ENCODE measurements at places on chromosomes 6 and 20. TPM values are rescaled to one million over a fixed set of nuclear protein-coding genes. Genes with fewer than 3 reads are reported as not detected.

Gene MROH8
- 0.13 TPM for total RNA-seq

Gene CGA
- total RNA-seq, result not detected

Gene TUBB2B
- 287 TPM for total RNA-seq

Gene PROCR
- total RNA-seq, result 15.6 TPM

Gene HEY2
- 1.7 TPM for total RNA-seq
